ENCODE measurements at places on chromosomes 6 and 20. TPM values are rescaled to one million over a fixed set of nuclear protein-coding genes. Genes with fewer than 3 reads are reported as not detected.

GSTA2 gene
- 3.4 TPM for total RNA-seq

VNN1 gene
- total RNA-seq, result 1.4 TPM

DUSP15 gene
- total RNA-seq, result 6.0 TPM

ZNF512B gene
- total RNA-seq, result 8.9 TPM
